ENCODE measurements at places on chromosomes 2 and 18.

- no peak for DNase-seq
Observed at GRCh38 chr2:120854014-120854620, 118.4 kb downstream of the GLI2 start.

DNA sequence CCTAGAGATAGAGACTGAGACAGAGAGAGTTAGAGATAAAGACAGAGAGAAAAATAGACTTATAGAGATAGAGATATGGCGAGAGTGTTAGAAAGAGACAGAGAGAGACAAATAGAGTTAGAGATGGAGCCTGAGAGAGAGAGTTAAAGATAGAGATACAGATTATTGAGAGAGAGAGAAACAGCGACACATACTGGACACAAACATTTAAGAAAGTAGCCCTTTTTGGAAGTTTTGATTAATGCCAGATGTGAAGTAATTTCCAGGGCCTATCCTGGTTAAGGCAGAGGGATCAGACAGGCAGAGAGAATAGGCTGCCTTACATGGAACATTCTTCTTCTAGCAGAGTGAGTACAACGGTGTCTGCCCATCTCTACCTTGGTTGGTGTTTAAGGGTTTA is 311.6 kb upstream of the CDH7 start:
- DNase-seq, result no peak

- no peak for DNase-seq
Observed at GRCh38 chr2:96679848-96680247, 37.3 kb downstream of the FER1L5 start.

- DNase-seq, result peak; percentile 96
Observed at GRCh38 chr2:100291152-100291970, 30.9 kb downstream of the LONRF2 start.
